ENCODE measurements at places on chromosomes 1 and 21.

DNA sequence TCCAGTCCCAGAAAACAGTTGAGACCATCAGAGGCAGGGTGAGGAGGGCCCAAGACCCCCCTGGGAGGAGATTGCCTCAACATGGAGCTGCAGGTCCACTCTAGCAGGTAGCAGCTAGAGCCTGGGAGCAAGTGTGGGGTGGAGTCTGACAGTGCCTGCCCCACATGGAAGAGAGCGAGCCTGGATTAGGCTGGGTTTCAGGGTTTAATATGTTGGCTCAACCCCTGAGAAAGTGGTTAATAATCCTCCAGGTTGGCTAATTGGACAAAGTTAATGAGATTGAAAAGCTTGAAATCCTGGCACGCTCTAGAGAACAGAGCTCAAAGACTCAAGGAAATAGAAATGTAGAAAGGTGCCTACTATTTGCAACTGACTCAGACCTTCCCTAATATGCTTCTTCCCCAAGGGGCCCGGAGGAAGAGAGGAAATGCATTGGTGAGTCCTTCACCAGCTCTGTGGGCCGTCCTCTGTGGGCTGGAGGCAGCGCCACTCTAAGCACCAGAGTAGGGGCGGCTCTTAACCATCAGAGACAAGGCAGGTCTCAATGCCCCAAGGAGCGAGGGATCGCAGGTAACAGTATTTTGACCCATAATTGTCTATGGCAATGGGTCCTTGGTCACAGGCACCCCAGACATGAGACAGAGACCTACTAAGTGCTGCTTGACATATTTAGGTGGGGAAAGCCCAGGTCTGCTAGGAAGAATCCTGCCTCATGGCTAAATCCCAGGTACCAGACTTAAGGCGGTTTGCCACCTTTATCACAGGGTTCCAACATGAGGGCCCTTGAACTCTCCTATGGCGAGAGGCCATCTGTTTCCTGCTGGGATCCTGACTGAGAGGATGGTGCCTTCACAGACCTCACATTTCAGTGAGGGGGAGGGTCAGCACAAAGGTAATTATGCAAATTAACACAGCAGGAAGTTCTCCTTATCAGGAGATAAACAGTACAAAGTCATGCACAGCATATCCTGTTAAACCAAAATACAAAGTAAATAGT, 33.8 kb downstream of the RSPH1 start:
- DNase-seq, result no peak

DNA sequence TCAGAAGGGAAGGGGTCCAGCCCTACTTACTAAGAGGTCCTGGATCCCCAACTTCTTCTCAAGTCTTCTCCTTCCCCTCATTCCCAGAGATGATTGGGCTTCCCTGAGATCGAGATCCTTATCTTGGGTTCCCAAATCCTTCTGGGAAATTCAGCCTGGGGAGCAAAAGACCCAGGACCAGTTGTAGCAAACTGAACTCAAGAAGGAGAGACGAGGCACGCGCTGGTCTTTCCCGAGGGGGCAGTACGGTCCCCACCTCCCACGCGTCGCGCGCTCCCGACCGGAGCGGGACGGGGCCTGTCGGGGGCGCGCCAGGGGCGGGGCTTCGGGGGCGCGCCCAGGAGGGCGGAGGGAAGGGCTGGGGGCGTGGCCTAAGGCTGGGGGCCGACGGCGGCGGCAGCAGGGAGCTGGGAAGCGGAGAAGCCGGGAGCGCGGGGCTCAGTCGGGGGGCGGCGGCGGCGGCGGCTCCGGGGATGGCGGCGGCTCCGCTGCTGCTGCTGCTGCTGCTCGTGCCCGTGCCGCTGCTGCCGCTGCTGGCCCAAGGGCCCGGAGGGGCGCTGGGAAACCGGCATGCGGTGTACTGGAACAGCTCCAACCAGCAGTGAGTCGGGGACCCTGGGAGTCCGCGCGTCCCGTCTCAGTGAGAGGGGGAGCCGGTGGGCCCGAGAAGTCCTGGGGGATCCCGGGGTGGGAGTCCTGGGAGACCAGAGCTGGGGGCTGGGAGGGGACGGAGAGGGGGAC, at the start of gene EFNA3:
Gene EFNA3 (plus strand): TSS at position 369 of the 741 bp plus-strand sequence. CDS start 105 bp downstream, at position 474.
- peak; percentile 99 for DNase-seq

DNA sequence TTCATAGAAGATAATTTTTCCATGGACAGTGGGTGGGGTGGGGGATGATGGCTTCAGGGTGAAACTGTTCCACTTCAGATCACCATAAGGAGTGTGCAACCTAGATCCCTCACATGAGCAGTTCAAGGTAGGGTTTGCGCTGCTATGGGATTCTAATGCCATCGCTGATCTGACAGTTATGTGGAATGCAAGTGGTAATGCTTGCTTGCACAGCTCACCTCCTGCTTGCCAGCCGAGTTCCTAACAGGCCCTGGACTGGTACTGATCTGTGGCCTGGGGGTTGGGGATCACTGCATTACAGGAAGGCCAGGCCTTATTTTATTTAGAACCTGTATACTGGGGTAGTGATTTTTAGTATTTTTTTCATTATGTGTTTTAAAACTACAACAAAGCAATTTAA, 22.0 kb downstream of the MAN1A2 start:
- DNase-seq, result no peak

- DNase-seq, result peak; percentile 25
Measured at GRCh38 chr1:106620521-106620954, 435.9 kb upstream of the PRMT6 start.

DNA sequence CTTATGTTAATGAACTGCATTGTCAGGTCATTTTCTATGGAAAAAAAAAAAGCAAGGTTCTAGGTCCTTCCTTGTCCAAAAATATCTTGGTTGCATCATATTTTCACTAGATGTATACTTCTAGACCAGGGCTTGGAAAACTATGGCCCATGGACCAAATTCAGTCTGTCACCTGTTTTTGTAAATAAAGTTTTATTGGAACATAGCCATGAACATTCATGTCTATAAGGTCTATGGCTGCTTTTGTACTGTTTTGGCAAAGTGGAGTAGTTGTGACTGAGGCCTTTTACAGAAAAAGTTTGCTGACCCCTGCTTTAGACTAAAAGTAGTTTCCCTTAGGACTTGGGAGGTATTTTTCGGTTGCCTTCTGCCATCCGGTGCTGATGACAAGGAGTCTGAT, 19.2 kb upstream of the PLA2G2E start:
- DNase-seq, result no peak

DNA sequence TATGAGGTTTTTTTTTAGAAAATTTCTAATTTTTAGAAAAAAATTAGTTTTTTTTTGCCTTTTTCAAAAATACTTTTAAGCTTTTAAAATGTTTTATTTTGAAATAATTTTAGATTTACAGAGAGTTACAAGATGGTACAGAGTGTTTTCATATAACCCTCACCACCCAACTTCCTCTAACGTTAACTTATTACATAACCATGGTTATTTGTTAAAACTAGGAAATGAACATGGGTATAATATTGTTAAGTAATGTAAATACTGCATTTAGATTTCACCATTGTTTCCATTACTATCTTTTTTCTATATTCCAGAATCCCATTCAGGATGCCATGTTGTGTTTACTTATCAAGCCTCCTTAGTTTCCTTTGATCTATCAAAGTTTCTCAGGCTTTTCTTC, 45.2 kb upstream of the ST6GALNAC3 start:
- no peak for DNase-seq

- DNase-seq, result no peak
Measured at GRCh38 chr1:189623336-189623735, 854.3 kb downstream of the BRINP3 start.

DNA sequence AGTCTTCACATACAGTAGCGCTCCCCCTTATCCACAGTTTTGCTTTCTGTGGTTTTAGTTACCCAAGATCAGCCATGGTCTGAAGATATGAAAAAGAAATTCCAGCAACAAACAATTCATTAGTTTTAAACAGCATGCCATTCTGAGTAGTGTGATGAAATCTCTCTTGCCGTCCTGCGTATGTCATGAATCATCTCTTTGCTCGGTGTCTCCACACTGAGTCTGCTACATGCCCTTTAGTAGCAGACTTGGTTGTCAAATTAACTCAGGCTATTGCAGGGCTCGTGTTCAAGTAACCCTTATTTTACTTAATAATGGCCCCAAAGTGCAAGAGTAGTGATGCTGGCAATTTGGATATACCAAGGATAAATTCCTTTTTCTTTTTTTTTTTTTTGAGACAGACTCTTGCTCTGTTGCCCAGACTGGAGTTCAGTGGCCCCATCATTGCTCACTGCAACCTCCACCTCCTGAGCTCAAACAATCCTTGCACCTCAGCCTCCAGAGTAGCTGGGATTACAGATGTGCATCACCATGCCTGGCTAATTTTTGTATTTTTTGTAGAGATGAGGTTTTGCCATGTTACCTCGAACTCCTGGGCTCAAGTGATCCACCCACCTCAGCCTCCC, 22.6 kb downstream of the PHACTR4 start:
- no peak for DNase-seq

GRCh38 chr1:179588425-179589024, 3.1 kb upstream of the TDRD5 start:
- DNase-seq, result no peak

DNA sequence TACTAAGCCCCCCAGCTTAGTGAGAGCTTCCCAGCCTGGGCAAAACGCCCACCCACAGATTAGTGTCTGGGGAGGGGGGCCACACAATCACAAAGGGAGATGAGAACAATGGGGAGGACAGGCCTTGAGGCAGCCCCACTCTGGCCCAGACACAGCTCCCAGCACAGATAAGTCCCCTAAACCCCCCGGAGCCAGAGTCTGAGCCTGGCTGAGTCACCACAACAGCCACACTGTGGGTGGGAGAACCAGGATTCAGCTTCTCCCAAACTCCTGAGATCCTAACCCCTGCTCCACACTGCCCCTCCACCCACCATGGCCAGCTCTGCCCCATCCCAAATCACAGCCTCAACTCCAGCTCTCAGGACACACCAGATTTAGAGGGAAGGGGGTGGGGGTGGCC, 4.2 kb downstream of the NECTIN4 start:
- DNase-seq, result no peak

DNA sequence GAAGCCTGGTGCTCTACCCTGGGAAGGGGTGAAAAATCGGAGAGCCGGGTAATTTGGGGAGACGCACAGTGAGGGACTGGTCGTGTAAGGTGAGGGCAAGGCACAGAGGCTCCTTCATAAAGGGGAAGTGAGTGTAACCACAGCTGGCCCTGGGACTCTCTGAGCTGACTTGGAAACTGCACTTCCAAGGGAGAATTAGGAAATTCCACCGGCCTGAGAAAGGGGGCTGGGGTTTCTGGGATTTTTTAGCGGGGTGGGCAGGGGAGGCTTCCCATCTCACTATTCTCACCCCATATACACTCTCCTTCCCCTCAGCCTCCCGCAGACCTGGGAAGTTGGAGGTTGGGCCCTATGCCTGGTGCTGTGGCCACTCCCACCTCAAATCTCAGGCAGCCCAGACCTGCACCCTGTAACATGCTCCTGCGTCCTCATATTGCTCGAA, 88.3 kb upstream of the IPO9 start:
- no peak for DNase-seq

DNA sequence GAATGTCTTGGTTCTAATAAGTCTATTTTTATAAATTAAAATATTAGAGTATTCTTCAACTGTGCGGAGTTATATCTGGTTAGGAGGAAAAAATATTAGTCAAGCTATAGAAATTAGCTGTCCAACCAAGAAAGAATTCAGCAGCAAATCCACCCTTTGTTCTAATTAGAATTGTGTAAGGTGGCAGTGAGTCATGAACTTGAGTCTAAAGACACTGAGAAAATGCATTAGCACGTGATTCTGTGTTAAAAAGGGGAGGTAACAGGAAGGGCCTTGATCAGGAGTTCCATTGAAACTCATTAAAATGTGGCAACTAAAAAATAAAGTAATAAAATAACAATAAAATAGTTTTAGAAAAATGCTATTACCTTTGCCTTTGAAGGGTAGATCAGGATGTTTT, 398.2 kb upstream of the RGS18 start:
- DNase-seq, result no peak

GRCh38 chr1:79708646-79709265, 702.2 kb upstream of the ADGRL4 start:
- DNase-seq, result no peak

DNA sequence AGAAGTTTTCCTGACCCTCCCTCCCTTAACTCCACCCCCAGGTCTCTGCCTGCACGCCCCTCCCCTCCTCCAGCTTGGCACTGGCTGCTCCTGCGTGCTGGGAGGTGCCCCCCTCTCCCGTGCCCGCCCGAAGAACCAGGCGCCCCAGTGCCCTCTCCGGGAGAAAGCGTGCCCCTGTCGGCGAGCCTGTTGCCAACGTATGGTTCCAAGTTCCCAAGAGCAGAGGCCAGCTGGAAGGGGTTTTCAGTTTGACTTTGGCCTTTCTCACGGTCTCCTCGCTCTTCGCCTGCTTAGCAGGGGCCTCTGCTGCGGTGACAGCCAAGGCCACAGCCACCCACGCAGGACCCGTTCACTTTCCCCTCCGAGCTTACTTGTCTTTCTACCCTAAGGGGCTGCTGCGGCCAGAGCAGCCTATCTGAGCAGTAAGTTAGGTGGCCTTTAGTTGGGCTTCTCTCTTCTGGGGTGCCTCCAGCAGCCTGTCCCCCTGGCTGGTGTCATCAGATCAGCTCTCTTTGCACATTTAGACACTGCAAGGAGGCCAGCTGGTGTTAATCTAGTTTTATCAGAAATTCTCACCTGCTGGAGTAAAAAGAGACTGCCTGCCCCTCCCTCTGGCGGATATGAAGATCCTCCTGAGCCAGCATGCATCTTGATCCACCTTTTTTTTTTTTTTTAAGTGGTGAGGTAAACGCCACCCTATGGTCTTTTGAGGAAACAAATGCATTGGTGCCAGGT, 1.5 kb downstream of the STUM start:
- DNase-seq, result peak; percentile 64

- no peak for DNase-seq
Measured at GRCh38 chr1:30400507-30400906, 322.9 kb downstream of the MATN1 start.

- DNase-seq, result no peak
Measured at GRCh38 chr1:4736254-4736653, 81.8 kb downstream of the AJAP1 start.

GRCh38 chr1:207495801-207496792, at the start of gene CR1:
Gene CR1 (plus strand): TSS chr1:207496157. CDS start chr1:207496268, 111 bp downstream.
- DNase-seq, result no peak

GRCh38 chr1:24190983-24191461, 3.9 kb upstream of the IFNLR1 start:
- DNase-seq, result no peak

DNA sequence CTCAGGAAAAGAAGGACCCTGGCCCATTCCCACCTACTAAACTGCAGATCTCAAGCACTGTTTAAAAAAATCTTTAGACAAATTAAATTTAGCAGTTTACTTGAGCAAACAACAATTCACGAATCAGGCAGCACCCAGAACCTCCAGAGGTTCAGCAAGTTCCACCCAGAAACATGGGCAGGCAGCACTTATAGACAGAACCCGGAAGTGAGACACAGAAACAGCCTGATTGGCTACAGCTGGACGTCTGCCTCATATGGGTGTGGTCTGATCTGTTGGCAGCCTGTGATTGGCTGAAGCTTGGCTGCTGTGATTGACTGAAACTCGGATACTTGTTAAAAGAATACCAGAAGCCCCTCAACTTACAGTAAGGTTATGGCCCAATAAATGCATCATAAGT, 34.7 kb upstream of the COL6A2 start:
- DNase-seq, result no peak

DNA sequence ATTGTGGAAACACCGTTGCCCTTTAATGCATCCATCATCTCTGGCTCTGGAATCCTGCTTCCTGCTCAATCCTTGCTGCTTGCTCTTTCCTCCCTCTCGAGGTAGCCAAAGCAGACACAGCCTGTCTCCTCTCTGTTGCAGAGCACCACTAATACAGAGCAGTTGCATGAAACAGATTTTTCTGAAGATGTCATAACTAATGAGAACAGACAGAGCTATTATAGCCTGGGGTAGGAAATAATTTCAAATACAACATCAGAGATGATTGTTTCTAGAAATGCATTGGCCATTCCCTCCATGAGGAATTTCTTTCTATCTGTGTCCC, 23.3 kb upstream of the ACBD6 start:
- no peak for DNase-seq

- no peak for DNase-seq
Measured at GRCh38 chr1:67811781-67812180, 21.5 kb downstream of the GNG12 start.

Measured in 8988T (cell line).